ENCODE measurements at places on chromosomes 4 and X.
A peak's percentile ranks its signal among the peaks of the same experiment; 100 is the strongest.

- DNase-seq, result no peak
Observed at GRCh38 chrX:46234775-46235174, 310.4 kb downstream of the ZNF674 start.

GRCh38 chrX:124455966-124456365 is 109.6 kb downstream of the SH2D1A start:
- no peak for DNase-seq

DNA sequence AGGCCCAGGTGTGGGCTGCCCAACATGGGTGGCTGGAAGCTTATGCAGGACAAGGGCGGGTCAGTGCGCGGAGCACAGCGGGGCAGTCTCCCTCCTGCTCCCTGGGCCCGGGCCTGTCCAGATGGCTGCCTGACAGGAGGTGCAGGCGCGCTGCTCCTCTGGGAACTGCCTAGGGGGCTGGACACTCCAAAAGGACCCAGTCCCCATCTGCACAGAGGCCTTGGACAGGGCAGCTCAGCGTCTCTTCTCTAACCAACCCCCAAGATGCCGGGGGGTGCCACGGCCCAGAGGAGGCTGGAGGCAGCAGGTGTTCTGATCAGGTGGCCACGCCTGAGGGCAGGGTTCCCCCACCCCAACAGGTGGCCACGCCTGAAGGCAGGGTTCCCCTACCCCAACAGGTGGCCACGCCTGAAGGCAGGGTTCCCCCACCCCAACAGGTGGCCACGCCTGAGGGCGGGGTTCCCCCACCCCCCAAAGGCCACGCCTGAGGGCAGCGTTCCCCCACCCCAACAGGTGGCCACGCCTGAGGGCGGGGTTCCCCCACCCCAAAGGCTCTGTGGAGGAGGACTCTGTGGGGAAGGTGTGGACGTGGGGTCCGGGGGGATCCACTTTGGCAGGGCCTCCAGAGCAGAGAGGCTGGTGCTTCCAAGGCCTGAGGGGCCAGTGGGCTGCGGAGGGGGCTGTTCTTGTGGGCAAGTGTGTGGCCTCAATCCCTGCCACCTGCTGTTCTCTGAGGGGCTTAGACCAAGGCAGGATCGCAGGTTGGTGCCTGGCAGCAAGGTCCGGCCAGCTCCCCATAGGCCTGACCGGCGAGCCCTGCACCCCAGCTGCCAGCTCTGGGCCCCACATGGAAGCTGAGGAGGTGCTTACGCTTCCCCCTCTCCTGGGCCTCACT is 36.1 kb downstream of the CPLX1 start:
- DNase-seq, result no peak

DNA sequence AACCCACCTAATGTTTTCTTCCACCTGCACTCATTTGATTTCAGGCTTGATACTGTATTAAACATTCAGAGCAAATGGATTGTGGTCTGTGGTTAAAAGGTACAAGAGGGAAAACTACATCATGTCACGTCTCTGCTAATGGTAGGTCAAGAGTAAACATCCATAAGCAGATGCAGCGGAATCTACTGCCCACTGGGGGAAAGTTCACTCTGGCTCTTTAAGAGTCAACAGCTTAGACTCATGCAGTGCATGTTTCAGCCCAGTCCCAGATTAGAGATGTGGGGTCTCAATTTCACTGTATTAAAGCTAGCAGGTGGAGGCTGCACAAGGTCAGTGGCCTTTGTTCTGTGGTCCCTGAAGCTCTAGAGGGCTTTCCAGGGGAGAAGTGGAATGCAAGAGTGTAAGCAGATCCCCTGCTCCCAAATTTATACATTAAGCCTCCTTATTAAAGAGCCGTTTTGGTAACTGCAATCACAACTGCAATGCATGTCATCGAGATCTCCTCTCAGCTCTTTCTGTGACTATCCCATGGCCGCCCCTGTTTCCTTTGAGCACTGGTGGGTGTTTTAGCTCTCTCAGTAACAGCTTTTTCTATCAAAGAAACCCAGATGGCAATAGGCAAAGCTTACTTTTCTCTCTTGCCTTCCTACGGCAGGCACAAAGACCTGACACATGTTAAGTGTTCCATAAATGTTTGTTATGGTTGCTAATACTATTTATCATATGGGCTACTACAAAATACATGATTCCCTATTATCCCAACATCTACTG is 53.4 kb downstream of the LDB2 start:
- no peak for DNase-seq

GRCh38 chrX:4706961-4707360 is 993.5 kb upstream of the PRKX start:
- DNase-seq, result no peak

GRCh38 chrX:10089378-10089795 is 67.4 kb upstream of the CLCN4 start:
- no peak for DNase-seq

GRCh38 chr4:109022961-109023360 is 260.1 kb upstream of the ETNPPL start:
- DNase-seq, result no peak

GRCh38 chr4:123449362-123449761 is 52.8 kb downstream of the SPRY1 start:
- no peak for DNase-seq

- DNase-seq, result no peak
Observed at GRCh38 chr4:6224735-6225134, 24.4 kb upstream of the JAKMIP1 start.

- DNase-seq, result no peak
Observed at GRCh38 chrX:136712650-136713310, 64.8 kb downstream of the CD40LG start.

DNA sequence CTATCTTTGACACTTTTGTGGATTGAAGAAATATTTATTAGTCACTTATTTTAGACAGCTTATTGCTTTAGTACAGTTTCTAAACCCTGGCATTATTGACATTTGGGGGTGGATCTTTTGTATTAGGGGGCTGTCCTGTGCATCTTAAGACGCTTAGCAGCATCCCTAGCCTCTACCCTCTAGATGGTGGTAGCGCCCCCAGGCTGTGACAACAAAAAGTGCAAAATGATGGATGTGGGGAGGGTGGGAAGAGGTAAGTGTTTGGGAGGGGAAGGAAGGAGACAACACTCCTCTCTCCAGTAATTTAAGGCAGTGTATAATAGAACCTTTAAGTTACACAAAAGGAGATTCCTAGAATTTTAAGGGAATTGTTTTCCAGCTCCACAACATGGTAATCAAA is 1210.6 kb downstream of the C4orf33 start:
- DNase-seq, result peak; percentile 9

DNA sequence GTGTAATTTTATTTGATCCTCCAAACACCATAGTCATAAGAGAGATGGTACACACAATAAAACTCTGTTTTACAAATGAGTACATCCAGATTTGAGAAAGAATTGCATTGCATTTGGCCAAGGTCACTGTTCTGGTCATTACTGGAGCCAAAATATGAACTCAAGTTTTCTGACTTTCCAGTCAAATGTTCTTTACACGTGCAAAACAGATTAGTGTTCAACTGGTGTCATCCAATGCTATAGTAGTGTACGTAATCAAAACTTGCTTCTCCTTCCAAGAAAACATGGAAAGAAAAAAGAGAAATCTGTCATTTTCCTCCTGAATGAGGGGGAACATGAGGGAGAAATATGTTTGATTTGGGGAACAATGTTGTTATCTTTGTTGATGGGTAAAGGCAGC is 291.9 kb downstream of the NAF1 start:
- no peak for DNase-seq

DNA sequence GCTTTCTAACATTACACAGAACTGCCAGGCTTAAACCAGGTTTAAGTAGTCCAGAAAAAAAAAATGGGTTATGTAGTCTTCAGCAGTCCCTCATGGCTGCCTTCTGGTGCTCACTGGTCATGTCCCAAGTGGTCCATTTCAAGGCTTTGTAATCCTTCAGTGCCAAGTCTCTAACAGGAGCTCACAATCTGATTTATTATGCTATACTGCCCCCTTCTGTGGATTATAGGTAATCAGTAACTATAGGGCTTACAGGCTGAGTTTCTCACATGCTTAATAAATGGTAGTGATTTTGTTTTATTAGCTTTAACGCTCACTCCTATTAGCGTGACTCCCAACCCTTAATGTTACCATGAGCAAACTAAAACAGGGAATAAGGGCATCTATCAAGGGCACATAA is 92.5 kb upstream of the EDA2R start:
- DNase-seq, result peak; percentile 27

DNA sequence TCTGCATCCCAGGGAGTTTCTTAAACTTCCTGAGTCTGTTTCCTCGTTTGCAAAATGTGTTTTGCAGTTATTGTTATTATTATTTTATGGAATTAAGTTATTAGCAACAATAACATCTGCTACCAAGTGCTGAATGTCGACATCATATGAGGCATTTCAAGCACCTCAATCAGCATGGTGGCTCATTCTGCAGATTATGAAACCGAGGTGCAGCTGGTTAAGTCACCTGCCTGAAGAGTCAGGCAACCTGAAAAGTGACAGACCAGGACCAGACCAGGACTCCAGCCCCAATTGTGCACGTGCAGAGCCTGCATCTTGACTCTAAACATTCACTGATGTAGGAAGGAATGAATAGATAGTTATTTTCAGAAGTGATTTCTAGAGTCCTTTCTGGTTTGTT is 99.8 kb downstream of the AFAP1 start:
- DNase-seq, result no peak

DNA sequence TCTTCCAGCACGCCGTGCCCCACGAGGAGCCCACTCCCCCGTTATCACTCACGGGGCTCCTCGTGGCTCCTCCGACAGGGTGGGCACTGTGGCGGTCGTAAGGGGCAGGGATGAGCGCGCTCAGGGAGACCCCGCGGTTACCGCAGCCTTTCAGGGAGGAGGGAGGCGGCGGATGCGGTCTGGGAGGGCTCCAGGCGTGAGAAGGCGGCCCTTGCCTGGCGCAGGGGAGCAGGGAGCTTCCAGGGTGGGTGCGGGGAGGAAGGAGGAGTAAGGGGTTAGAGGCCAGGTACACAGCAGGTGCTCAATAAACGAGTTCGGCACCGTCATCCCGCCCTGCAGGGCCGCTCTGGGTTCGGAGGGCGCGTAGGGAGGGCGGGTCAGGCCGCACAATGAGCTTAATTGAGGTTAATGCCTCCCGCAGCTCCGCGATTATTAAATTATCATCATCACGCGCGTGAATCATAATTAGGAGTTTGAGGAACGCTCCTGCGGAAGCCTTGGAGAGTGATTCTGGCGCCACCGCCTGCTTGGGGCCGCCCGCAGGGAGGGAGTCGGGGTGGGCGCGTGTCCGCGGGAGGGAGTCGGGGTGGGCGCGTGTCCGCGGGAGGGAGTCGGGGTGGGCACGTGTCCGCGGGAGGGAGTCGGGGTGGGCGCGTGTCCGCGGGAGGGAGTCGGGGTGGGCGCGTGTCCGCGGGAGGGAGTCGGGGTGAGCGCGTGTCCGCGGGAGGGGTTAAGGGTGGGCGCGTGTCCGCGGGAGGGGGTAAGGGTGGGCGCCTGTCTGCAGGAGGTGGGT is 7.6 kb upstream of the NKX1-1 start:
- no peak for DNase-seq

GRCh38 chrX:113274791-113275190 is 434.2 kb upstream of the AMOT start:
- no peak for DNase-seq

GRCh38 chrX:71809886-71810285 is 46.7 kb downstream of the CXorf49B start:
- no peak for DNase-seq

GRCh38 chr4:94333866-94334265 is 8.8 kb downstream of the HPGDS start:
- DNase-seq, result no peak

DNA sequence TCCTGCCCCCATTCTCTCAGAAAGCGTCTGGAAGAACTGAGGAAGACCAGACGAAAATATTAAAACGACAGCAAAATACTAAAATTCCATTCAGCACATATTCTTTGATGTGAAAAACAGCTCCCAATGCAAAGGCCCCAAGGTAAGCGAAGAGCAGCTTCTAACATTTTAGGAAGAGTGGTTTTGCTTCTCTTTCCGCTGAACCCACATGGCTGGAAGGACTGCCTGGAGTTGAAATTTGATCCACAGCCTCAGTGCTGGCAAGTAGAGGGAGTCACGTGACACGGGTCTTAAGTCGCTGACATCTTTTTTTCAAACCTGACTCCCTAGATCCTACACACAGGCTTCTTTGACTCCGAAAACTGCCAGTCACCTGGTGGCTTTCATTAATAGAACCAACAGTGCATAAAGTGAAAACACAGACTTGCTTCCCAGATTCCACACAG is at the start of gene FAM13A:
Gene FAM13A (minus strand): TSS at position 233 of the 446 bp plus-strand sequence. CDS start 221 bp downstream, at position 12.
- peak; percentile 89 for DNase-seq

DNA sequence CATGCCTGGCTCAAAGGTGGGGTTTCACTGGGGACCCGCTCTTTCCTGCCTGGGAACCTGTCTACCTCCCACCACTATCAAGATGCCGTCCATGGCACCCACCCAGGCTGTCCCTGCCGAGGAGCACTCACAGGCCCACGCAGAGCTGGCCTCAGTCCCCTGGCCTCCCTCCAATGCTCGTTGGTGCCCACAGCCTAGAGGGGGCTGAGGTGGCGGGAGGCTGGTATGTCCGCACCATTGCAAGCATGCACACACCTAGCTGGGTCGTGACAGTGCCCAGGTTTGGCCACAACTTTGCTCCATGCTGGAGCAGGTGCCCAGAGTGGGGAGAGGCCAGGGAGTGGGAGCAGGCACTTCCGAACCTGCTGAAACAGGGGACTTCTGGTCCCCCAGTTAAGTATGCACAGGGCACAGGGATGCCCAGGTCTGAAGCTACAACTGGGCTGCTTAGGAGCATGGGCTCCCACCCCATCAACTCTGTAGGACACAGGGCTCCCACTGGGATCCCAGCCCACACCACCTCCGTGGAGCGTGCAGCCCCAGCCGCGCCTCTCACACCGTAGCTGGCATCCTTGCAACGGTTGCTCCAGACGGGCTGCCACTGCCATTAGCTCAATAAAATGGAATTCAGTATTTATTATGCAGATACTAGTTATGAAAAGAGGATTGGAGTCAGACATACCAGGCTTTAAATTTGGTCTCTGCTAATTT is 1376.1 kb upstream of the TENM3 start:
- DNase-seq, result no peak
